Coronary artery (tissue), 2 donors: ENCODE measurements at places on chromosomes 13 and 19.

- no peak for DNase-seq
These were observed 199.2 kb upstream of the MAB21L1 start for GRCh38 chr13:35675651-35676050.

GRCh38 chr19:45418802-45419201 lies 4.9 kb downstream of the ERCC1 start:
- DNase-seq = no peak

DNA sequence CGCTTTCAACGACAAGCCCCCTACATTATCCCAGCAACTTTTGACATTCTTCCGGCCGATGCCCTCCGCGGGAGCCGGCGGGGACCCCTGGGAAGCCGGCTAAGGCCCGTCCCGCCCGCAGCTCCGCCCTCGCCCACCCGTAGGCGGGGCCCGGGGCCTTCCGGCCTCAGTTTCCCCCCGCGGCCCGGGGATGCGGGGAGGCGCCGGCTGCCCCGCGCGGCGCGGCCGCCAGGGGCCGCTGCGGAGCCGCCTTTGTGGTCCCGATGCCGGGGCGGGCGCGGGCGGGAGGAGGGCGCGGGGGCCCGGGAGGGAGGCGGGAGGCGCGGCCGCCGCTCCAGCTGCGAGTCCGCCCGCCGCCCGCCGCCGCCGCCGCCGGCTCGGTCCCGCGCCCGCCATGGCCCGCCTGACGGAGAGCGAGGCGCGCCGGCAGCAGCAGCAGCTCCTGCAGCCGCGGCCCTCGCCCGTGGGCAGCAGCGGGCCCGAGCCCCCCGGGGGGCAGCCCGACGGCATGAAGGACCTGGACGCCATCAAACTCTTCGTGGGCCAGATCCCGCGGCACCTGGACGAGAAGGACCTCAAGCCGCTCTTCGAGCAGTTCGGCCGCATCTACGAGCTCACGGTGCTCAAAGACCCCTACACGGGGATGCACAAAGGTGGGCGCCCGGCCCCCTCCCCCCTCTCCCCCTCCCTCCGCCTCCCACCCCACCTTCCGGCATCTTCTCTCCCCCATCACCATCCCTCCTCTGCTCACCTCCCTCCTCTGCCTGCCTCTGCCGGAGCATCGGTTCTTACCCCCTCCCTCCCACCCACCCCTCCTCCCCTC lies at the start of gene CELF5:
Gene CELF5, plus strand, starts transcription at position 316 of the 823 bp plus-strand sequence. Its CDS starts 79 bp downstream, at position 395.
- no peak for DNase-seq

DNA sequence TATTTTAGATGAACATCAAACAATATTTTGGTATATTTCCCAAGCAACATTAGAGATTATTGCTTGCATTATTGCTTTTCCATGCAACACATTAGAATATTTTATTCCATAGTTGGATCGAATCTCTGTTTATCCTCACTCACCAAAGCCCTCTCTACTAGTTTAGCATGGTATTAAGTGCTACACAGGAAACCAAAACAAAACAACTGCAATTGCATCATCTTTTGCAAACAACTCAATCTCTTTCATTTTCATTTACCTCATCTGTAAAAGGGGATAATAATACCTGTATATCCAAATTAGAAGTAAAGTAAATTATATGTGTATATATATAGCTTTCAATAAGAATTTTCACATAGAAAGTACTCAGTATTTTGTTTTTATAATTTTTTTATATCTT lies 147.8 kb upstream of the PCDH9 start:
- DNase-seq = no peak

- DNase-seq = peak; percentile 75
These were observed 3.5 kb downstream of the MKNK2 start for GRCh38 chr19:2047449-2048103.

DNA sequence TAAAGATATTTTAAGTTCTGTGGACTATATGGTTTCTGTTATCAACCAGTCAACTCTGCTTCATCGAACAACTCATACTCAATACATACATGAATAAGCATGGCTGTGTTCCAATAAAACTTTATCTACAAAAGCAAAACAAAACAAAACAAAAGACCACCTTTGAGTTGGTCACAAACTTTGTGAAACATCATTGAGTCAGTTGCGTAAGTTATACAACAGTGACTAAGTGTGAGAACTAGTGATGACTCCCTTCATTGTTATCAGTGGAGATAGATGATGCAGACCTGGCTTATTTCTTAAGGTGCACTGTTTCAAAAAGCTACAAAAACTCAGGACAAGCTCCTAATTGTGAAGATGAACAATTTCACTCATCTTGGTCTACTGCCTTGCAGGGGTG lies 14.5 kb upstream of the KLK4 start:
- no peak for DNase-seq

DNA sequence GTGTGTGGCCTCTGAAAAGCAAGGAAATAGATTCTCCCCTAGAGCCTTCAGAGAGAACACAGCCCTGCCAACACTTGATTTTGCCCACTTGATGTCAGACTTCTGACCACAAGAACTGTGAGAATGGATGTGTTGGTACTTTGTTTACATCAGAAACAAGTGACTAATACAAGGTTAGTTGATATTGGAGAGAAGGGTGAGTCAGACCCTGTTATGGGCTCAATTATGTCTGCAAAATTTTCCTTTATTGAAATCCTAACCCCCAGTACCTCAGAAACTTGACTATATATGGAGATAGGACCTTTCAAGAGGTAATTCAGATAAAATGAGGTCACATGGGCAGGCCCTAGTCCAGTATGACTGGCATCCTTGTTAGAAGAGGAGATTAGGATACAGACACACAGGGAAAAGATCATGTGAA lies 226.7 kb downstream of the RFC3 start:
- DNase-seq = no peak
